ENCODE measurements at places on chromosomes 1 and 21.

- no peak for DNase-seq
Observed at GRCh38 chr1:8925406-8925805, 20.3 kb upstream of the CA6 start.

- peak; percentile 93 for DNase-seq
Observed at GRCh38 chr1:16612332-16613172, 812 bp downstream of the NBPF1 start.

- DNase-seq: no peak
Observed at GRCh38 chr1:100152271-100152670, 19.3 kb downstream of the TRMT13 start.

GRCh38 chr1:213914392-213914791, 73.4 kb upstream of the PROX1 start:
- DNase-seq: no peak

- no peak for DNase-seq
Observed at GRCh38 chr1:27345272-27345671, 3.5 kb downstream of the SYTL1 start.

- no peak for DNase-seq
Observed at GRCh38 chr1:72891976-72892375, 609.6 kb upstream of the NEGR1 start.

GRCh38 chr1:193709607-193710006, 523.2 kb upstream of the B3GALT2 start:
- no peak for DNase-seq

- no peak for DNase-seq
Observed at GRCh38 chr1:210692796-210693195, 364.1 kb downstream of the HHAT start.

- DNase-seq: no peak
Observed at GRCh38 chr21:43681650-43682049, 22.3 kb downstream of the RRP1B start.

DNA sequence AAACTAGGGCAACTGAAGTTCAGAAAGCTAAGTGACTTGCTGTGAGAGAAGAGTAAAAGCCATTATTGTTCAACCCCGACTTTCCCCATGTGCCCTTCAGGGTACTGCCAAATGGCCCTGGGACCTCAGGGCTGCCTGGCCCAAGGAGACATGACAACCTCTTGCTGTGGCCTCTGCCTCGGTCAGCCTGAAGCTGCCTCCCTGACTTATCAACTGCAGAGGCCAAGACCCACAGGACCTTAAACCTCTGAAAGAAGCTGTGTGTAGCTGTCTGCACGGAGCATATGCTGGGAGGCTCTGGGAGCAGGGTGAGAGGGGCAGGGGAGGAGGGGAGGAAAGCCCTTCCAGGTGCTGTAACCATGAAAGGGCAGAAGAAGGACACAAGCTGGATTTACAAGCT, 35.9 kb downstream of the HMGB4 start:
- DNase-seq: no peak
